ENCODE measurements at places on chromosomes 1 and 21.

- DNase-seq = no peak
Measured at GRCh38 chr1:41013796-41014195, 7.7 kb downstream of the SLFNL1 start.

GRCh38 chr1:209076688-209077087 is 506.8 kb upstream of the CAMK1G start:
- DNase-seq = no peak

DNA sequence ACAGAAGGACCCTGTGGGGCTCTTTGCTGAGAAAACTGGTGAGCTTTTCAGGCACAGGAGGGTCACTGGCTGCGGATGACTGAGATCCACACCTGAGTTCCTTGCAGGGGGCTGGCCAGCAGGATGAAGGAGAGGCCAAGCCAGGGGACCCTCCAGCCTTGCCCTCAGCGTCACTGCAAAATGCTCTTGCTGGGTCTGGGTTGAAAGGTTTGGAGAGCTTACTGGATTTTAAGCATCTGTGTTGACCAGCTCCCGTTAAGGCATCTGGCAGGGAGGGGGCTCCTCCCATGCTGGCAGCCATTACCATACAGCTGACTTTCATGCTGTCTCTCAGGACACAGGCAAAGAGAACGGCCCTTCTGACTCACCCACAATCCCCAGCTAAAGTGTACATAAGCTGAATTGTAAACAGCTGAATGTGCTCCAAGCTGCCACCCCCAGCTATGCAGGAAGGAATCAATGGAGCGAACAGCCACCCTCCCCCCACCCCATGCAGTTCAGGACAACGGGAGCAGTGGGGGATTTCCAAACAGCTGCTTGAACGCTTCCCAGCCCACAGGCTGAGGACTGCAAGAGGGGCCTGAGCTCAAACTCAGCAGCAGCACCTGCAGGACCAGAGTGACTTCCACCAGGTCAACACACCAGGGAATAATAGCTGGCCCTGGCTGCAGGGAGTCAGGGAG is 21.3 kb upstream of the A3GALT2 start:
- DNase-seq = peak; percentile 93

DNA sequence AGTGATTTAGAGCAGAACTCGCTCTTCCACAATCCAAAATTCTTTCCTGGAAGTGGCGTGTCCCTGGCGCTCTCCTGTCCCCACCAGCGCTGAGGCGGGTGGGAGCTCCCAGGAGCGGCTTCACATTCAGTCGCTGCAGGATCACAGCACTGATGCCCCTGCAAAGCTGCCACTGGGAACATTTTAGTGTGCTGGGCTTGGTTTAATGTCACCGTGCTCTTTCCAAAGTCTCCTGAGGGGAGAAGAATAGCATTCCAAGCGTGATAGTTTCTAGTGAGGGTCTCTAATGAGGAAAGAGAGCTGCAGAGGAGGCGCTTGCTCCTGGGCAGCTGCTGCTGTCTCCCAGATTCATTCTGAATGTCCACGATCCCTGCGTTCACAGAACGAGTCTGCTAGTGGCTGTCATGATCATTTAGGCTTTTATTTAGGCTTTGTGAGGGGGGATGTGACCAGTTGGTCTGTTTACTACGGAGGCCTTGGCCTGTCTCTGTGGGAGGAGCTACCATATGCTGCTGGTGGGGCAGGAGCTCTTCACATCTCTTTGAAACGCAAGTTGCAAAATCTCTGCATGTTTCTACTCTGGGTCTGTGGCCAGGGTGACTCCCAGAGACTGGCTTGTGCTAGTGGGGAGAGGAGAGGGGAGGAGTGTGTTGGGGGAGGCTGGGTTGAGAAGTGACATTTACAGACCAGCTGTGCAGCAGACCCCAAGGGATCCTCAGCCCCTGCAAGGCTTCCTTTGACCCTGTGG is 23.4 kb downstream of the OLFML3 start:
- DNase-seq = no peak
